Right ventricle myocardium superior (tissue), 1 donor: ENCODE measurements at places on chromosomes 2 and 18.

DNA sequence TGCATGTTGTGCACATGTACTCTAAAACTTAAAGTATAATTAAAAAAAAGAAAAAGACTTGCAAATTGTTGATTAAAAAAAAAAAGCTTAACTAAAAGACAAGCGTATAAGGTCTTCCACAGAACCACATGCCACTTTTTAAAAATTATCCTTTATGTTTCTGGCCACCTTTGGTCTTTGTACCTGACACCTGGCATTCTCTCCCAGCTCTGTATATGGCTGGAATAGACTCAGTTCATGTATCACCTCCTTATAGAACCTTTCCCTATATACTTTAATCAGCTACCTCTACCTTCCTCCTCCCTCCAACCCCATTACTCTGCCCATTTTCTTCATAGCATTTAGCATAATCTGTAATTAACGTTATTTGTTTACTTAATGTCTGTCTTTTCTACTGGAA lies 32.6 kb downstream of the HYCC2 start:
- no peak for DNase-seq

- DNase-seq = no peak
These were observed 15.1 kb upstream of the MALL start for GRCh38 chr2:110130757-110131156.

DNA sequence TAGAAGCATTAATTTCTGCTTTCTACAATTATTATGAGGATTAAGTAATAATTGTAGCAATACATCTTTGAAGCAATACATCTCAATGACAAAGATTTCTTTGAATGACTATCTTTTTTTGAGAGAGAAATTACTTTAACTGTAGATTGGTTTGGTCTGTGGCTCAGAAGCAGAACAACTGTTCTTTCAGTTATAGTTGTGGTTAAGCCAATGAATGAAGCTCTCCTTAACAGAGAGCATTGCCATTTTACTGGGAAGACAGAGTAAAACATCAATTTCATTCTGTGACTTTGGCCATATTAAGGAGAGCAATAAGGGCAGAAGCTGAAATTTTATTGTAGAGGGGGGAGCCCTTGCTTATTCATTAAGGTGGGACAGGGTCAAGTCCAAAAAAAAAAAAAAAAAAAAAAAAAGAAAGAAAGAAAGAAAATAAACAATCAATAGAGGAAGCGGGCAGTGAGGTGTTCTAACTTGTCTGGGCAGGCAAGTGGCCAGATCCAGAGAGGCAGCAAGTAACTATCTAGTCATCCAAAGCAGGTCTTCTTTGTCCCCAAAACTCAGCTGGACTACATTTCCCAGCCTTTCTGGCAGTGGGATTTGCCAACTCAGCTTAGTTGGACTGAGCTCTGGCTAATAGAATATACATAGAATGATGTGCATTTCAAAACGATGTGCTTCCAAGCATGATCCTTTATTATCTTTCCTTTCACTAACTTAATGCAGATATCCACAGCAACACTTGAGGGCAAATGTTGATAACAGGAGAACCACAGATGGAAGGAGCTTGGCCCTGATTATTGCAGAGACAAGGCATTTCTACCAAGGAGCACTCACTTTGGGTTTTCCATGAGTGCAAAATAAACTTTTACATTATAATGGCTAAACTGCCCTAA lies 462.7 kb upstream of the CDH20 start:
- no peak for DNase-seq

DNA sequence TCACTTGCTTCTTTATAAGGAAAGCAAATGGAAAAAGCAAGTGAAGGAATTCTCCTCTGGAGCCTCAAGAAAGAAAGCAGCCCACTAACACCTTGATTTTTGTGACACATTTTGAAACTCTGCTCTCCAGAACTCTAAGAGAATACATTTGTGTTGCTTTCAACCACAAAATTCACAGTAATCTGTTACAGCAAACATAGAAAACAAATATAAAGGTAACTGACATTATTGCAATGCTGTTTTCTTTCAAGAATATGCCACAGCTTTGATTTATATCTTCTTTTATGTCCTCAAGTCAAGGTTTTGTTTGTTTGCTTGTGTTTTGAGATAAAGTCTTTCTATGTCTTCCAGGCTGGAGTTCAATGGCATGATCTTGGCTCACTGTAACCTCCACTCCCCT lies 103.1 kb upstream of the FIGN start:
- DNase-seq = no peak

DNA sequence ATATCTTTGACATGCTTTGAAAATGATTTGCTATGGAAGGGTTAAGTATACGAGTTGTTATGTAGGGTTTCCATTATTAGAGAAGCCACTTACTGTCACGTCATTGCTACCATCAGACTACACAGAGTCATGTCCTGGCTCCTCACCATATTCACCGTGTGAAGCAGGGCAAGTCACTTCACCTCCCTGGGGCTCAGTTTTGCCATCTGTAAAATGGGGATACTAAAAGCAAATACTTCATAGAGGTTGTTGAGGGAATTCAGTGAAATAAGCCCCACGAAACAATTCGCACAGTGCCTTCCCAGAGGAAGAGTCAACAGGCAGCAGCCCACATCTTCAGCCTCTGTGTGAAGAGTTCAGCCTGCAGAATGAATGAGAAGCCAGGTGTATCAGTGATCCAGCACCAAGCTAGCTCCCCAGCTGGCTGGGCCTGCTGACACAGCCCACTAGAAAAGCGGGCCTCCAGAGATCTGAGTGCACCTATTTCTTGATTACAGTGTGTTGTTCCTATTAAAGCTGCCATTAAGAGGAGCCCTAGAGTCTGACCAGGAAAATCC lies 3.4 kb downstream of the DIPK1C start:
- DNase-seq = no peak

GRCh38 chr2:108591163-108591562 lies 56.9 kb downstream of the LIMS1 start:
- no peak for DNase-seq

- no peak for DNase-seq
These were observed 39.4 kb downstream of the ACTR2 start for GRCh38 chr2:65267008-65267407.

DNA sequence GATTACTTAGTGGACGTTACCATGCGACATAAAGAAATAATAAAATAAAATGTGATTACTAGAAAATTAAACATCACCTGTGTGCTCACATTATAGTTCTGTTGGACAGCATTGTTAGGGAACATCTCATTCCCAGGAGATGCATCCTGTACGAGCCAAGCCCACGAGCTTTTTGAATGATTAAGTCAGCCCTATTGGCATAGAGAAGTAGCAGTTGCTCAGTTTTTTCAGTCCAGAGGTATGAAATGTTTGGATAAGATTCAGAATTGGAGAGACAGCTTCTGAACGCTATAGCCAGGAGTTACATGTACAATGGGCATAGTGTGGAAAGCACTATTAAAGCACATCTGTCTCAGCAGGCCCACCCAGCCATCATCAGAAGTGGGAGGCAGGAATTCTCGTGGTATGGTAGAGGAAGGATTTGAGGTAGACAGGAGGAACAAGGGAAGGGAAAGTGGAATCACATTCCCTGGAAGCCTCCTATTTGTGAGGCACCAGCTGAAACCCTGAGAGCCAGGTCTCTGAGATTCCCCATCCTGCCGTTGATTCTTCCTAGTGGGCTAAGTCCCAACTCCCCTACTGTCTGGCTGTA lies 8.6 kb downstream of the SPATS2L start:
- DNase-seq = no peak

GRCh38 chr2:138244501-138244925 lies 257.1 kb upstream of the SPOPL start:
- no peak for DNase-seq

DNA sequence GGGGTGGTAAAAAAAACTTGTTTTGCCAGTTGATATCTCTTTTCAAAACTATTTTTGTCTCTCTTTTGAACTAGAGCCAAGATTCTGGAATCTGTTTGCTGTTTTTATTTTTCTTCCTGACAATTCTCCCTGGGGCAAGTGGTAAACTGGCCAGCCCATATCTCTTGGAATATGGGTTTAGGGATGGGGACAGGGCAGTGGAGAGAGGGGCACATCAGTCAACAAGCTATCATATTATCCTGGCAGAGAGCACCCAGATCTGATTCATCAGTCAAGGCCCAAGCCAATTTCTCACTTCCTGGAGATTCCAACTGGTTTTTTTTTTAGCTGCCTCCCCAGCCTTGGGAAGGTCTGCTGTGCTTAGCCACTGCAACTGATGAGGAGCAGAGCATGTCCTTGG lies 52.3 kb downstream of the ARHGAP28 start:
- no peak for DNase-seq

- no peak for DNase-seq
These were observed 140.6 kb upstream of the ID2 start for GRCh38 chr2:8541223-8541622.

DNA sequence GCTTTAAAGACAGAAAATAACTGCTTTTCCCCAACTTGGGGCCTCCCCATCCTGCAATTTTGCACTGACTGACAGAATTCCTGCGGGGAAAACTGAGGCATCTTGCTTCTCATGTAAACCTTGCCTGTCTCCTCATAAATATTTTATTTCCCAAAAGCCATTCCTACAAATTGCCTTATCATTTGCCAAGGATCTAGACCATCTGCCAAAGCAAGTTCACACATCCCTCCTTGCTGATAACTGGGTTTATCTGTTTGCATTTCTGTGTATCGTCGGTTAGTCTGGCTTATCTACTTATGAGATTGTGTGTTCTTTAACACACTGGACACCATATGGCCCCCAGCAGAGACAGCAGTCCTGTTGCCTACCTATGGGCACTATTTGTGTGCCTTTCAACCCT lies 3.0 kb upstream of the CNGA3 start:
- no peak for DNase-seq

GRCh38 chr2:18176679-18177215 lies 298.3 kb downstream of the KCNS3 start:
- DNase-seq = no peak

GRCh38 chr2:196288006-196288538 lies 116.7 kb upstream of the STK17B start:
- no peak for DNase-seq

- no peak for DNase-seq
These were observed 56.7 kb downstream of the HNRNPLL start for GRCh38 chr2:38546064-38546463.

GRCh38 chr2:184530959-184531358 lies 67.4 kb upstream of the ZNF804A start:
- DNase-seq = peak; percentile 21

DNA sequence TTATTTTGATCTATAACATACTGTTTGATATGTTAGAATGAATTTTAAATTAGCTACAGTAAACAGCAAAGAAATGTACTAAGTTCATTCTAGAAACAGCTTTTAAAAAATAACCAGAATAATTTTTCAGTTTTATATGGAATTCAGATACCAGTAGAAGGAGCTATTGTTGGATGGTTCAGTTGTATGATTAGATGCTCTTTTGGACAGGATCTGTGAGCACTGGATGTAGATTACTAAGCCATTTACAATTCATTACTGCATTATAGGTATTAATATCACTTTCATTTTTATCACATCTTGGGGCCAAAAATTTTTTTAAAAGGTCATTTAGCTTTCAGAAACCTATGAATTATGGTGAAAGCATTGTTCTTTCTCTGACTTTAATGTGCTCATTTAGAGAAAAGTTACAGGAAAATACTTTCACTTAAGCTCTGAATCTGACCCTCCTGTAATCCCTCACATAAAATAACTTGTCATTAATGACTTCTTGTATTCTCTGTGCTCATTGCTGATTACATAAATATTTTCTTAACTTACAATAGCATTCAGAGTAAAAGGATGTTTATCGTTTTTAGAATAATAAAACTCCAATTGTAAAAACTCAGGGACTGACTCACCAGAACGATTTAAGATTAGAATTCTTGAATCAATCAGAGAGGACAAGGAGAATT lies 750.2 kb downstream of the SLC4A3 start:
- no peak for DNase-seq

DNA sequence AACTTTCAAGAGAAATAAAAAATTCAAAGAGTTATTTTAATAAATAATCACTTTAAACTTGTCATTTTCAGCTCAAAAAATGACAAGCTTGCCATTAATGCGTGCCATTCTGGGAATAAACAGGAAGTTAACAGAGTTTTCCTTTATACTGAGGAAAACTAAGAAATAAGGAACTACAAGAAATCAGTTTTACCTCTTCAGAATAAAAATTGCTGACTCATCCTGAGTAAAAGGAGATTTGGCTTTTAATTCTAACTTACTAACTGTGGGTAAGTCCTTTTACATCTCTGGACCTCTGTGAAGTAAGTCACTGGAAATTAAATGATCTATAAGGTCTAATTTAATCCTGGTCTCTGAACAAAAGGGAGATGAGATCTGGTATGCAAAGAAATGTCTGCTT lies 16.1 kb downstream of the CEBPZ start:
- DNase-seq = no peak

DNA sequence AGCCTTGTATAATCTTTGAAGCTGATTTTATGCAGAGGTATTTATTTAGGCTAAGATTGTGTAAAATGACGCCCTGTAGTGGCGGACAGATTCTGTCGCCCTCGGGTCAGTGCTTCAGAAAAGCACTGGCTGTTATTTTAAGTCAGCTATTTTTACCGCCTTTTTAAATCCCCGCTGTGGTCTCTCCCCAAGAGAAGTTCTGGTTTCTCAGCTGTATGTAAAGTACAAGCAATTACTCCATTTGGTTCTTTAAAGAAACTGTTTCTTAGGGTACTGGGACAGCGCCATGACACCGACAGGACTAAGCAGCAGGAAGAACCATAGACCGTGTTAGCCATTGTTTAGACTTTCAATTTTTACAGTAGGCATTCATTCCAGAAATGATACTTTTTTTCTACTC lies 65.0 kb downstream of the UGGT1 start:
- no peak for DNase-seq

GRCh38 chr18:66328296-66328878 lies 275.5 kb downstream of the CDH19 start:
- DNase-seq = no peak

GRCh38 chr2:24708537-24709152 lies 84.5 kb downstream of the PTRHD1 start:
- no peak for DNase-seq

DNA sequence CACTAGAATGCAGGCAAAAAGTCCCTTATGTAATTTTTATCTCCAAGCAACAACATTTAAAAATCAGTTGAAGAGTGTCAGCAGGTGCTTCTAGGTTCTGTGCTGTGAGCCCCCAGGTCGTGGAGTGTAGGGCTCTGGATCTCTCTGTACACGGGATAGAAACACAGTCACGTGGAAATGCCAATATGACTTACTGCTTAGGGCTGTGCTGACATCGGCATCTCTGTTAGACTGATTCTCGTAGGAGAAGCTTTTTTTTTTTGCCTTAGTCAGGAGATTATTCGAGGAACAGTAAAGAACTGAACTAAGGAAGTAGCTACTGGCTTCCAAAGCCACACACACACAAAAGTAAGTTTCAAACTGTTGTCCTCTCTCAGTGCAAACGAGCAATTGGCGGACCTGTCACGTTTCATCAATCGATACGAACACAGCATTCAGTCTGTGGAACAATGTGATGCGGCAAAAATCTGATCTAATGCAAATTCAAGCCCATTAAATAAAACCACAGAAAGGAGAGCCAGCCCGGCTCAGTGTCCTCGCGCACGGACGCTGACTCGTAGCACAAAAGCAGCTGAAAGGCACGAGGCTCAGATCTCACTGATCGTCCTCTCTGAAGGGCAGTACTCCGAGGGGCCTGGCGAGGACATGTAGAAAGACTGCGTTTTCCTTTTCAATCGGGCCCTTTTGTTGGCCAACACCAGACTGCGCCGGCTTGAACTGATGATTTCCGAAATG lies 41.5 kb downstream of the PRELID3A start:
- no peak for DNase-seq
